ENCODE measurements at places on chromosomes 5 and 9. TPM values are rescaled to one million over a fixed set of nuclear protein-coding genes. Genes with fewer than 3 reads are reported as not detected.

- DNase-seq = no peak
These were observed 393.9 kb downstream of the ARHGEF28 start for GRCh38 chr5:74019923-74020322.

DNA sequence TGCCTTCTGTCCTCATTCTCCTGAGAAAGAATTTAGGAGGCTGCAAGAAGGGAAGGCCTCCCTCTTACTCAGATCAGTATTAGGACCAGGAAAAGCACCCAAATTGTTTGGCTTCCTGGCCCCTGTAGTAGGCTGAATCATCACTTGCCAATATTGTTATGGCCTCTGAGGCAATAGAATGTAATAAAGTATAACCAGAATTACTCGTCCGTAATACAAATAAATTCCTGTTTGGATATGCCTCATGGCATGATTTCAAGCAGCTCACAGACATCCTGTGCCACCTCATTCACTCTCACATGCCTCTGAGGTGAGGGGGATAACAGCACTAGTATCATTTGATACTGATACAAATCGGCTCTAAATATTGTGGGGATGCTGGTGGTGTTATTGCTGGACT, 427.3 kb downstream of the ISL1 start:
- no peak for DNase-seq

DNA sequence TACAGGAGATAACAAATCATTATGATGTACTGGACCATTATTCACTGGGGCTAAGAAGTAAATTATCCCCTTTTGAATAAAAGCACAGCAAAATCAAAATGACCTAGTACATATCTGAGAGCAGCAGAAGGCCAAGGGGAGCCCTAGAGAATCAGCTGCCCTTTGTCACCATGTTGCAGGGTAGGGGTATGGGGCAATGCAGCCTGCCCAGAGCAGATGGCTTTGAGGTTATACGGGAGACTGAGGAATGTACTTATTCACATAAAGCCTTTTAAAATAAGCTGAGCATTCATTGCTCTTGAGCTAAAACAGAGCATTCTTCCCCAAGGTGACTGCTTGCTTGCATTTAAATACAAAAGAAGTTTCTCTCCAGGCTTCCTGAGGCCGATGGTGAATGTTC, 2.6 kb upstream of the TNFAIP8 start:
- DNase-seq = no peak

The ITK gene
- 319 TPM for total RNA-seq

The SOWAHA gene
- total RNA-seq = not detected

The ANKRD18A gene
- 21.0 TPM for total RNA-seq

The PCDHB1 gene
- not detected for total RNA-seq
